WERI-Rb-1 (cell line): ENCODE measurements at places on chromosomes 11 and 22.

- DNase-seq = no peak
These were observed 161.8 kb downstream of the IGLL1 start for GRCh38 chr22:23418159-23418788.

GRCh38 chr22:29116397-29117123 is 43.7 kb downstream of the KREMEN1 start:
- no peak for DNase-seq

GRCh38 chr11:95419915-95420314 is 188.9 kb upstream of the SESN3 start:
- no peak for DNase-seq

DNA sequence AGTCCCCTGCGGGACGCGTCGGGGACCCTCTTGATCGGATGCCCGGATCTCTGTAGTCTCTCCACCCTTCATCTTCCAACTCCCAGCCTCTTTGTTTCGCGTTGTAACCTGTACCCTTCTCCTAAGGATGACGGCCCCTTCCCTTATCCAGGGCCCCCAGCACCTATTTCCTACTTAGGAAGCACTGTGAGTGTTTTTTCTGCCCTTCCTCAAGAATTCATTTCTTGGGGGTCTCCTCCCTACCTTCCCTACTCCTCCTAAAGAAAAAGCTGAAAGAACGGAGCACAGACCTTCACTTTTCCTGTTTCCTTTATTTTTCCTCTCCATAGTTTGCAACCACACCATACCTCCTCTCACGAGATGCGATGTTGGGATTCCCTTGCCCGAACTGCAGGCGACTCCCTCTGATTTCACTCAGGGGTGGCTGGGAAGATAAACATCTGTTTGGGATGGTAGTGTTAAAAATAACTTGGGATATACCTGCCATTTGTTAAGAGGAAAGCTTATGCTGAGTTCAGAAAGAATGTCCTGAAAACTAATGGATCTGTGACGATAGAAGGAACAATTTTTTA is 593 bp downstream of the FAM118B start:
- no peak for DNase-seq

DNA sequence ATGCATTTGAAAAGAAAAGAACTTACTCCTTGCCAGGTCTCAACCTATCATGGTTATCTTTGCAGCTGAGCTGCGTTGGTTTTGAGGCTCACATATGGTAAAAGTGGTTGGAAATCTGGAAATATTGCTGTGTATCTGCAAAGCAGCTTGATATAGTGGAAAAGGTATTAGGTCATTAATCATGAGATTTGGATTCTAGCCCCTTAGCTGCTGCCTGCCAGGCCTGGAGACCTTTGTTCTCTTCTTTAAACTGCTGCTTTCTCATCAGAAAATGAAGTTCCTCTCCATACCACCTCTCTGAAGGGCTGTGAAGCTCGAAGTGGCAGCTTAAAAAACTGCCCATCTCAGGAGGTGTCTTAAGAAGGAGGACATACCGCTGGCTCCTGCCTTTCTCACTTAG is 5.7 kb downstream of the PPARA start:
- no peak for DNase-seq
